ENCODE measurements at places on chromosomes 4 and X. TPM values are rescaled to one million over a fixed set of nuclear protein-coding genes. Genes with fewer than 3 reads are reported as not detected.

DNA sequence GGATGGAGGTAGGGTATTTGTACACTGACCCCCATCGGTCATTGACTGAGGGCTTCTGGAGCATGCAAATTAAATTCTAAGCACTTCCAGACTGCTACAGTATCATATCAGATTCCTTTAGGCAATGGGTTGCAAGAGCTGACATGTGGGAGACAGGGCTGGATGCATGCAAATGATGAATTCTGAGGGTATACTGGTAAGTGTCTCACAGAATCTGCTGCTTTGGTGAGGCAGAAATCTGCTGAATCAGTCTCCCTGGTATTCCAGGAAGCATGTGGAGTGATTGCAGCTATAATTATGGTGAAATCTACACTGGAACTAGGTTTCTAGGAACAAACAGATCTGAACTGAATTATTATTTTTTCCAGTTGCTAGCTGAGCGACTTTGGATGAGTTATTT is 684.9 kb upstream of the MAGEB2 start:
- DNase-seq, result no peak

ATP8A1 gene
- 14.6 TPM for total RNA-seq

DNA sequence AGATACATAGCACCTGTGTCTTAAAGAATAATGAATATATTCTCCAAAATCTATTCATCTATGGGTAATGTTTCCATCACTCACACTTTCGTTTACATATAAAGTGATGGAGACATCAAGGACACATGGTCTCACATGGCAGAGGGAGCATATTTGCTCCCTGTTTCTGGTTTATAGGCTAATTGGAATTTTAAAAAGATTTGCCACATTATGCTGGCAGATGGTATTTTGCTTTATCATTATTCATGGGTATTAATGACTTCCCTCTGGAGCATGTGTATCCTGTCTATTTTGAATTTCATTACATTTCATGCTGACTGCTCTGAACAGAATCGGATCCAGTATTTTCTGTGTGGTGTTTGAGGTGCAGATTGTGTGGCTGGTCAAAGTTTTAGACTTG is 79.0 kb downstream of the PDGFRA start:
- no peak for DNase-seq

GRCh38 chr4:70706044-70706461 is 15.7 kb upstream of the RUFY3 start:
- no peak for DNase-seq

DNA sequence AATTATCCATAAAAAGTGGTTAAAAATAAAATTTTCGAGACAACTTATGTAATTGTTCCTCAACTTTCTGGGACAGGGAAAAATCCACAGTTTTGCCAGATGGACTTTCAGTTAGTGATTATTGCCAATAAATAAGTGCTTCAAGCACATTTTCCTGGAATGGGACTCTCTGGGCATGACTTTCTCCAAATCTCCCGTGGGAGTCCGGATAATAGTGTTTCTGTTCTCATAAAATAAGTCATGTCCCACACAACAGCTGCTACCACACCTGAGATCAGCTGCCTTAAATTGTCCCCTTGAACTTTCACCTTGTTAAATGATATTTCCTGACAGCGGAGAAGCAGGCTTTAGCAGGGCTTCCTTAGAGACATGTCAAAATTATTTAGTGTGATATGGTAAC is 133.4 kb upstream of the NAP1L5 start:
- DNase-seq, result no peak

TEX13B gene
- not detected for total RNA-seq

GRCh38 chrX:30343206-30343605 is 34.0 kb upstream of the NR0B1 start:
- DNase-seq, result no peak

- DNase-seq, result no peak
These were observed 29.6 kb downstream of the PDK3 start for GRCh38 chrX:24494647-24495075.

UGT2B15 gene
- not detected for total RNA-seq

PHOX2B gene
- not detected for total RNA-seq

GEMIN8 gene
- total RNA-seq, result 9.3 TPM

DNA sequence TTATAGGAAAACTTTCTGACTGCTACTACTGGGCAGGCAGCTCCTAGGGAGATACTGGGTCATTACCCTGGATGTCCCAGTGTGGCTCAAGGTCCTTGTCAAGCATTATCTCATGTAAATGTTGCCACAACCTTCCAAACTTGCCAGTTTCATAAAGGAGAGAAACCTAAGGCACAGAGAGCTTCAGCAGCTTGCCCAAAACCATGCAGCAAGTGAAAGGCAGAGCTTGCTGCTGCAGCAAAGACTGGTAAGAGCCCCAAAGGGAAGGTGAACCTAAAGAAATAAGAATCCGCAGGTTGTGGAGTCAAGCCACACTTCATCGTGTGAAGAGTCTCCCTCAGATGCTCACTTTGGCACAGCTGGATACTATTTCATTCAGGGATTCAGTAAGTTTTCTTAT is 2.3 kb downstream of the MPP1 start:
- no peak for DNase-seq

SRPX gene
- 63.8 TPM for total RNA-seq

DNA sequence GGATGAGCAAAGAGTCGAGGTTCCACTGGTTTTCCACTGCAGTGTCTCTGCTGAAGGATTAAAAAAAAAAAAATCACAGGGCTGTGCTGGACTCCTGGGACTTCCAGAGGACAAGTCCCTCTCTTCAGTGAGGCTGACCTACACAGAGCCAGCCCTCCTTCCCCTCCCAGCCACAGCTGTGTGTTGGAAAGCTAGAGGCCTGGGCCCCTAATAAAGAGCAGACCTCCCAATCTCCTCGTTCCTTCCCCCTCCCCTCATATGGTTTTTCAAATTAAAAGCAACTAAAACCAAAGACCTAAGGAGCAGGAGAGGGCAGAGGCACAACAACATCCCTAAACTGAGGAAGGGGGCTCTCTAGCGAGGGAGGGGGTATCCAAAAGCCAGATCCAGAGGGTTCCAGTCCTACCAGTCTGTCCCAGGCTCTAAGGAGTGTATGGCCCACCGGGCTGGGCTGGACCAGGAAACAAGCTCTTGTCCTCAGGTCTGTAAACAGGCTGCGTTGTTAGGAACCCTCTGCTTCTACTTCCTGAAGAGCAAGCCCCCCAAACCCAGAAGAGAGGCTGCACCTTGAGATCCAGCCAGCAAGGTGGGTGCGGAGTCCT is 4.0 kb upstream of the PDGFRA start:
- DNase-seq, result no peak

SPP1 gene
- total RNA-seq, result 5.0 TPM

DNA sequence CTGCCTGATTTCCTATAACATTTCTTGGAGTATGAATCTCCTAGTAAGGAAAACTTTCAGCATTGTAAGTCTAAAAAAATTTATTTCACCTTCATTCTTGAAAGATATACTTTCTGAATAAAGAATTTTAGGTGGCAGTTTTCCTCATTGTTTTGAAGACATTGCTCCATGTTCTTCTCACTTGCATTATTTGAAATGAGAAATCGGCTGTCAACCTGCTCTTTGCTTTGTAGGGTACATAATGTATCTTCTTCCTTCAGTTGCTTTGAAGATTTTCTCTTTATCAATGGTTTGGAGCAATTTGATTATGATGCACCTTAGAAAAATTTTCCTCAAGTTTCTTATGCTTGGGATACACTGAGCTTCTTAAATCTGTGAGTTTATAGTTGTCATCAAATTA is 120.3 kb downstream of the EVC2 start:
- DNase-seq, result no peak

DNA sequence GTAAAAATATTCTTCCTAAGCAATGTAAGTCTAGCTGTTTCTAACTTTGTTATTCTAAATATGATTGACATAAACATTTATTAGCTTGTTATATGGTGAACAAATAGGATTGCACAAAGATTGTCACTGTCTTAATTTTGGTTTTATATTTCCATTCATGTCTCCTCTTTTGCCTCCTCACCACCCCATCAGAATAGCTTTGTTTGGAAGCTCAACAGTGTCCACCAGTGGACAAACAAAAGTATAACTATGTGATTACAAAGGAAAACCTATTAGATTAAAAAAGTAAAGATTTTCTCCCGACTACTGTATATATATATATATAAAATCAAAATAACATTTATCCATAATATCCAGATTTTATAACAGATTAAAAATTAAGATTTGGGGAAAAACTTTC is 468.2 kb downstream of the ZIC3 start:
- DNase-seq, result no peak

DNA sequence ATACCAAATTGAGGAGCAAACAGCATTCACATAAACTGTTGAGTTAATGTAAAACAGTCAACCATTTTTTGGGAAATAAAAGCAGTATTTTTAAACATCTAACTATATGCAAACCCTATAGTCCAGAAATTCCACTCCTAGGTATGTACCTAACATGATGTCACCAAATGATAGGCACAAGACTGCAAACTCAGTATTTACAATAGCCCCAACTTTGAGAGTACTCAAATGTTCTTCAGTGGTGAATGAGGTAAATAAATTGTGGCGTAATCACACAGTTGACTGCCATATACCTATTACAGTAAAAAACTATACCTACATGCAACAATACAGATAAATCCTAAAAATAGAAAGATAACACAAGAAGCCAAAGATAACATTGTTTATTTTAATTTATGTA is 1243.8 kb upstream of the ADGRL3 start:
- no peak for DNase-seq

TMPRSS11E gene
- total RNA-seq, result not detected

IGSF1 gene
- total RNA-seq, result 2.6 TPM

FHL1 gene
- total RNA-seq, result 1,876 TPM

GRCh38 chrX:46325312-46325877 is 219.8 kb downstream of the ZNF674 start:
- no peak for DNase-seq

DNA sequence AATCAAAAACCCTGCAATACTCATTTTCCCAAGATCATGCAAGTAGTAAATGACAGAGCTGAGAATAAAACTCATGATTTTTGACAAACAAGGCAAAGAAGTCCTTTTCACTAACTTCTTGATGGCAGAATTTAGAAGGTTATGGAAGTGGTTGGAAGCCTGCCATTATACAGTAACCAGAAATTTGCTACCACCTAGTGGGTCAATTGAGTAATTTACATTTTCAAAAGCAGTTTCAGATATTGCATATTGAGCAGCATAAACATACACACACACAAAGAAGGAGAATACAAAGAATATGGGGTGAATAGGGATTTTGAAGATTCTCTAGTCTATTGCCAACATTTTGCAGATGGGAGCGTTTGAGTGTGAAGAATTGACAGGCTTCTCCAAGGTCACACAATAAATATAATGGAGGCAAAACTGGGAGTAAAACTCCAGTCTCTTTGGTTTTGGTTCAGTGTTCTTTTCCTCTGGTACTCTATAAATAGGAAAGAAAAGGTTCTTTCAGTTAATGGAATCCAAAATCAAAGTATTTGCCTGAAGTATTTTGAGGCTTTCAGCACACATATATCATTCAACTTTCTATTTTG is 70.2 kb downstream of the GC start:
- no peak for DNase-seq

DNA sequence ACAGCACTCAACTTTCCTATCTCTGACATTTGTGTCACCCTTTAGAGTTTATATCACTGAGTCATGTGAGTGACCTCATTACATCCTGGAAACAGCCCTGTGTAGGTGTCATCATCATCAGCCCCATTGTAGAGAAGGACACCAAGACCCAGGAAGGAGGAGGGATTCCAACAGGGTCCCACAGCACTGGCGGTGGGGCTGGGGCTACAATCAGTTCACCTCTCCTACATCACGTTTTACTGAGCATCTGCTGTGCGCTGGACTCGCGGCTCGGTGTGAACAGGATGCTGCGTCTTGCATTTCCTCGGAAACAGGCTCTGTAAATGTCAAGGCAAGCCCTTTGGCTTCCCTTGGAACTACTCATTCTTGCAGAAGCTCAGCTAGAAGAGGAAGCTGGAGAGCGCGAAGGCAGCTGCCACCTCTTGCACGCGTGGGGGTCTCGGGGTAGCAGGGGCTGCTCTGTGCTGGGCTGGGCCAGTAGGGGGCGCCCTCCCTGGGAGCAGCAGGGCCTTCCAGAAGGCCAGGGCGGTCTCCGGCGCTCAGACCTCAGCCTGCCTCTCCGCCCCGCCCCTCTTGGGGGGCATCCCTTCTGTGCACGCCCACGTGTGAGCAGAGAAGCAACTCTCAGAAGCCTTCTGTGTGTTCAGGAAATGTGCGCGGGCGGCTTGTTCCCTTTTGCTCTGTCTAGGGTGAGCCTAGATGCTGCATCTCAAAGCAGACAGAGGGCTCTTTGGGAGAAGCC is 29.0 kb downstream of the REELD1 start:
- DNase-seq, result no peak

DNA sequence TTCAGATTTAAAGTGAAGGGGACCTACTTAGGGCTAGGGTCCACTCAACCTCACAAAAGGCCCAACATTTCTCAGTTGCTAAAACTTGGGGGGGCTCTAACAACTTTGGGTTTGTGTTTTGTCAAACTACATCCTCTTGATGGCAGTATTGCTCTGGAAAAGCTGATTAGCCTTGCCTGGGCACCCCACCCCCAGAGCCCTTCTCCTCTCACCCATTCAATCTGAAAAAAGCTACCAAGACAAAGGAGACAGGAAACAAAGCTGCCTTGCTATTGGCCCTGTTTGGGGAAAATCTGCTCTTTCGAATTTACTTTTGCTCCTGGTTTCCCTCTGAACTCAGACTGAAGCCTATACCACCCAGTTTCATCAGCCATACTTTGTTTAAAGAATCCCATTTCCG is 195.2 kb upstream of the STK26 start:
- no peak for DNase-seq

- DNase-seq, result no peak
These were observed 155.2 kb upstream of the GALNT7 start for GRCh38 chr4:173013232-173013930.

FGB gene
- total RNA-seq, result not detected

GPR173 gene
- 0.35 TPM for total RNA-seq

- no peak for DNase-seq
These were observed 278.7 kb downstream of the RCHY1 start for GRCh38 chr4:75235359-75235951.

DNA sequence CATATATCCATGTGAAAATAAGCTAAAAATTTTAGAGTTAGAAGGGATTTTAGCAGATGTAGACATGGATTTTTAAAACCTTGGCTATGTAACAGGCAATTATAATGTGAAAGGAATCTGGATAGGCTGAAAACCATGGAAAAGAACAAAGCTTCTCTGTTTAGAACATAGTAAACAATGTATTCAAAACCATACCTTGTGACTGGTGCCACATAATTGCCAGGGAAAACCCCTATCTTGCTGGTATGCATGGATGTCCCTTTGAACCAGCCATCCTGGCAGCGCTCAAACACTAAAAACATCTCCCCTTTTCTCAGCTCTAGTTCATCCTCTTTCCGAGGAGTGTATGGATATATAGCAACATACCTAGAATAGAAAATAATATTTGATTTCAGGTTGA is 110.6 kb upstream of the CBR4 start:
- no peak for DNase-seq

- no peak for DNase-seq
These were observed 19.1 kb upstream of the TEX13B start for GRCh38 chrX:108001218-108001814.

ZFYVE28 gene
- 6.5 TPM for total RNA-seq

DNA sequence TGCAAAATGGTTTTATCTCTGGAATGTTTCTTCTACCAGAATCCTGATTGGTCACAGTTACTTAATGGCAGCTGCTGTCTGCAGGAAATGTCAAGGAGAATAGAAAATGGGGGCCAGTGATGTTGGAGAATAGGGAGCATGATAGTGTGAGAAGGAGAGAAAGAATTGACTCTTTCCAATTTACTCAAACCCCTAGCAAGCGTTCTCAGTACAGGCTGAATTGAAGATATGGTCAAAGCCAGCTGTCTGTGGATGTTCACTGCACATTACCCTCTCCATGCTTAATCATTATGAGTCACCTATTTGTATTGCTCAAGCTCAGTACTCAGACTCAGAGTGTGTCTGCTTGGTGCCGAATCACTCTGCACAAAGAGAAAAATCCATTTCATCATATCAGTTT is 57.8 kb upstream of the FAM47B start:
- no peak for DNase-seq

PNMA5 gene
- not detected for total RNA-seq

All from Right ventricle myocardium inferior (tissue), 1 donor.